ENCODE measurements at places on chromosomes 12 and 14.

DNA sequence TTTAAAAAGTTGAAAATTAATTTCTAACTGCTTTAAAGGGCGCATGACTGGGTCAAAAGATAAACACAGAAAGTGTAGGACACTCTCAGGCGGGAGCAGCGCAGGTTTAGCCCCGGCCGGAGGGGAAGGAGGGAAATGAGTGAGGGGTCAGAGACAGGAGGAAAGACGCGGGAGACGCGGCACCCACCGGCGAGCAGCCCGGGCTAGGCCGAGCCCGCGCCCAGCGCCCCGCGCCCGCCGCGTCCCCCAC, 591 bp downstream of the GXYLT1 start:
- no peak for DNase-seq

GRCh38 chr14:54474232-54474793, 14.5 kb downstream of the GMFB start:
- DNase-seq: no peak

DNA sequence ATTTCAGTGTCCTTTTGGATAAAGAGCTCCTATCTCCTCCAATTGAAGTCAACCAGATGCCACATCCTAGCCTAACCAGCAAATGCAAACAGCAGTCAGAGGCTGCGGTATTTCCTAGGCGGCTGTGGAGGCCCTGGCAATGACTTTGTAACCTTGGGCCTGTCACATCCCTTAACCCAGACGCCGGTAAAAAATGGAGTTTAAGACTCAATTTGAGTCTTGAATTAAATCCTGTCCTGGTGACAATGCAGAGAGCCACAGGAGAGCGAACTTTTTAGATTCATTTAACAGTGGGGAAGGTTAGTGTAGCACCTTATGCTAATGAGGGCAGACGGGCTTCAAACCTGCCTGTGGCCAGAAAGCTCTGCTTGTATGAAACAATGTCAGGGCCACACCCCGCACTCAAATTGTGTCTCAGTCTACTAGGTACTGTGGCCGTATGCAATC, 1.3 kb downstream of the C12orf75 start:
- DNase-seq: peak; percentile 9

DNA sequence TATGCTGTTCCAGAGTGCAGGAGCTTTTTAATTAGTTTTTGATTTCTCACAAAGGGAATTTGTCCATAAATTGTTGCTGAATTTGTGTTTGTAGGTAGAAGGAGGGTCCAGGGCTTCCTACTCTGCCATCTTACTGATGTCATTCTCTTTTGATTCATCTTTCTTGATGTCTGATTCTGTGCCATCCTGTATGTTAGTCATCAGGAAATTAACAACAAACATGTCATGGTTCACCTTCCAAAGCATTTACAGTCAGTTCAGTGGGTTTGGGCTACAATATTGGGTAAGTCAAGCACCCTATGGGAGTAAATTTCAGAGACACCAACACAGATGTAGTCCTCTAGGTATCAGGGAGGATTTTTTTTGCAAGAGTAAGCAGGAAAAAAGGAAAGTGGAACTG, 135.2 kb upstream of the SLC38A2 start:
- DNase-seq: no peak

DNA sequence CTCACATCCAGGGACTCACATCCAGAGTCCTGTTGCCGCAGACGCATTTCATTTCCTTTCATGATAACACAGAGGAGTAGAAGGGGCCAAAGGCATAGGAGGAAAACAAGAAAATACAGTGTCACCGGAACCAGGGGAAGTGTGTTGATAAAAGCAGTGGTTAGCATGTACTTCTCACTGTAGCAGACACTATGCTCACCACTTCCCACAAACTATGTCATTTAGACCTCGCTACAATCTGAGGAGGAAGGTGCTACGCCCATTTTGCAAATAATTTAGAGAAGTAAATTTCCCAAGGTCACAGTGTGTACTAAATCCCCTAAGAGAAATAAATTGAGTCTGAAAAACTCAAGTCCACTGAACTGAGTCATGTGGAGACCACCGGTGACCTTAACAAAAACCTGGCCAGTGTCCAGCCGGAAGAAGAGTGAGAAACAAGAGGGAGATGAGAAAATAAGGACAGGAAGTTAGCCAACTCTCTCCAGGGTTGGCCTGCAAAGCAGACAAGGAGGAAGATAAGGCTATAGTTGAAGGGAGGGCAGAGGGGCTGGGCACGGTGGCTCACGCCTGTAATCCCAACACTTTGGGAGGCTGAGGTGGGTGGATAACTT, 25.8 kb upstream of the TMCC3 start:
- DNase-seq: no peak

DNA sequence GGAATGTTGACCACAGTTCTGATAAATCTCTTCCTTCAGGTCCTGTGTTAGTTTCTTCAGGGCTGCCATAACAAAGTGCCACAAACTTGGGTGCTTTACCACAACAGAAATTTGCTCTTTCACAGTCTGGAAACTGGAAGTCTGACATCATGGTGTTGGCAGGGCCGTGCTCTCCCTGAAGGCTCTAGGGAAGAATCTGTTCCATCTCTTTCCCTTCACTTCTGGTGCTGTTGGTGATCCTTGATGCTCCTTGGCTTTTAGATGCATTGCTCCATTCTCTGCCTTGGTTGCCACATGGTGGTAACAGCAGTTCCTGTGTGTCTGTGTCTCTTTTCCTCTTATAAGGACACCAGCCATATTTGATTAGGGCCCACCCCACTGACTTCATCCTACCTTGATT, 32.2 kb downstream of the HMGA2 start:
- no peak for DNase-seq

DNA sequence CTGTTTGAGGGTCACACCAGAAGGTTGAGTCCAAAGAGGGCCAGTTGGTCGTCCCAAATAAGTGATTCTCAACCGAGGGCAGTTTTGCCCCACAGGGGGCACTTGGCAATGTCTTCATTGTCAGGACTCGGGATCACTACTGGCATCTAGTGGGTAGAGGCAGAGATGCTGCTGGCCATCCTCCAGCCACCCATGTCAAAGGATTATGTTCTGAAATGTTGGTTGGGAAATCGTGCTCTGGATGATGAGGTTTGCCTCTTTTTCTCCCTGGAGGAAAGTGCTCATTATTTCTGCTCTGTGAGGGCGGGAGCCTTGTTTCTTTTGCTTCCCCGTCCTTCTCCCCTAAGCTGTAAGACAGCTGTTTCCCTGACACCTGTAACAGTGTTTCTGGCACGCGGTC, 3.6 kb downstream of the ZNF839 start:
- DNase-seq: no peak

DNA sequence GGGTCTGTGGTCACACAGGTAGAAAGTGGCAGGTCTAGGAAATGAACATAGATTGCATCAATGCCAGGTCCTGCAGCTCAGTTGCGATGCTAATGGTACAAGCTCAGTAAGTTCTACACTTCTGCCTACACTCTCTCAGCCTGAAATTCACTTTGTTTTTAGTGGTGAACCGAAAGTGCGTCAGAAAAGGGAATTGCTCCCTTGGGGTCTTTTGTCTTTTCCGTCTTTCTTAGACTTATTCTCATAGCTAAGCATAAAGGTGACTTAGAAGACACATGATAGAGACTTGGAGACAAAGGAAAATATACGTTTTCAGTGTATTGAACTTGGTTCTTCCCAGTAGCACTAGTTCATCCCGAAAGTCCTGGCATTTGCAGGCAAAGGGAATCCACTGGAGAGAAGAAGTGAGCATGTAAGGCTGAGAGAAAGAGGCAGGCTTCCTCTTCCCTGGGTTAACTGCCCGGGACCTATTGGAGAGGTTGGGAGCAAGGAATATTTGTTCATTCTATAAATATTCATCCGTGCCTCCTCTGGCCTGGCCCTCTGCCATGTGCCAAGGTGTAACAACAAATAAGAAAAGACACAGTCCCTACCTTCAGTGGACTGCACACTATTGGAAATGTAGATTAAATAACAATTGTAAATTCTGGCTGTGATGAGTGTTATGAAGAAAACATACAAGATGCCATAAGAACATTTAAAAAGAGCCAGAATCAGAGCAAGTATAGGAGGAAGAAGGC, 785.8 kb downstream of the MED13L start:
- DNase-seq: no peak

- no peak for DNase-seq
These were observed 183.9 kb downstream of the ZFP36L1 start for GRCh38 chr14:68609012-68609411.

Data from stimulated activated CD4-positive, alpha-beta T cell treated with anti-CD3 and anti-CD28 coated beads, Interleukin-4, amount 100 ng/mL, for 48 hours (primary cell).